Activated effector memory CD4-positive, alpha-beta T cell treated with Interleukin-2 at 50 U/mL for 16 hours (primary cell): ENCODE measurements at places on chromosomes 2 and 18.

DNA sequence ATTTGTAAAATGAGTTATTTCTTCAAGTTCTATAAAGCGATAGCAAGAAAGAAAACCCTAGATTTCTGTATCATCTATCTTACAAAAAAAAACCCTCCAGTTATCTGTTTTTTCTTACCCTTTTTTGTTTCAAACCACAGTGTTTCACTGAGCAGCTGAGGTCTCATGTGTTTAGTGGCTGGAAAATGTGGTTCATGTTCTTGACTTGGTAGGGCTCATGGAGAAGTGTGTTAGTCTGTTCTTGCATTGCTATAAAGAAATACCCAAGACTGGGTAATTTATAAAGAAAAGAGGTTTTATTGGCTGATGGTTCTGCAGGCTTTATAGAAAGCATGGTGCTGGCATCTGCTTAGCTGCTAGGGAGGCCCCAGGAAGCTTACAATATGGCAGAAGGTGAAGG is 147.3 kb upstream of the NABP1 start:
- DNase-seq = no peak

GRCh38 chr18:23828426-23828825 is 139.2 kb downstream of the LAMA3 start:
- DNase-seq = peak; percentile 15

GRCh38 chr2:198098918-198099317 is 294.5 kb downstream of the PLCL1 start:
- DNase-seq = no peak

DNA sequence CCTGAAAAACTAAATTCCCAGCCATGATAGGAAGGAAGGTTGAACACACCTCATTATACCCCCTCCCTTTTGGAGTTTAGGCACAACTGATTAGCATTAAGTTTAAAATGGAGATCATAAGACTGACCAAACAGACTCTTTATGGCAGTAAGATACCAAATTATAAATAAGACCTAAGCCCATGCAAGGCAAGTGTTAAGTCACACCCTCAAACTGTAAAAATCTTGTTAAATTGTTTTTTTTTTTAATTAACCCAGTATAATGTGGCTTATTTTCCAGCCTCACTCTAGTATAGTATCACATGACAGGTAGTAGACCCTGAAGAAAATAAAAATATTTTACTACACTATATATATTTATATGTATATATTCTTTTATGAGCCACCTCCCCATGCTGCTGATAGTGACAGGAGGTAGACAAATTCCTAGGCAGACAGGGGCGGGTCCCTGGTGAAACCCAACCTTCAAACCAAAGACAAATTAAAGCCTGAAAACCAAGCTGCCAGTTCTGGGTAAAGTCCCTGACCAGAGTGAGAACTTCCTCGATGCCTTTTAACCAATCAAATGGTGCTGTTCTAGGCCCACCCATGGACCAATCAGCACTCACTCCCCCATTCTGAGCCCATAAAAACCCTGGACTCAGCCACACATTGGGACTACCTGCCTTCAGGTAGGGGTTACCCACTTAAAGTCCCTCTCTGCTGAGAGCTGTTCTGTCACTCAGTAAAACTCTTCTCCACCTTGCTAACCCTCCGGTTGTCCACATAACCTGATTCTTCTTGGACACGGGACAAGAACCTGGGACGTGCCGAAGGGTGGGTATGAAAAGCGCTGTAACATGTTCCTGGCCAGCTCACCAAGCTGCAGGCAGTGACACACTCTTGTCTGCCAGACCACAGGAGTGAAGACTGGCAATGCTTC is 123.9 kb upstream of the B3GNT2 start:
- no peak for DNase-seq

DNA sequence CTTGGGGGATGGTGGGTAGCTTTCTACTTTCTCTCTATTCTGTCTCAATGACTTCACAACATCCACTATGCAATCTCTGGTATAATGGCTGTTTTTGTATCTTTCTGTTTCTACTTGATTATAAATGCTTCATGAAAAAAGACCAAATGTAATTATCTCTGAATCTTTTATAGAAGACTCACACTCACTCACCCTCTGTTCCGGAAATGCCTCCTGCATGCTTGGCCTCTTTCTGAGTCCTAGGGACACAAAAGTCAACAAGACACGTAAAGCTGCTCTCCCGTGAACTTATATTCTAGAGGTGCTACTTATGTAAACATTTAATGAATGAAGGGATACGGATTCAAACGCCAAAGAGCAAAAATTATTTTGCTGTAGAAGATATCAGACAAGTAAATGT is 502.2 kb upstream of the SOX11 start:
- DNase-seq = no peak

GRCh38 chr2:196369967-196370366 is 198.6 kb upstream of the STK17B start:
- DNase-seq = no peak

DNA sequence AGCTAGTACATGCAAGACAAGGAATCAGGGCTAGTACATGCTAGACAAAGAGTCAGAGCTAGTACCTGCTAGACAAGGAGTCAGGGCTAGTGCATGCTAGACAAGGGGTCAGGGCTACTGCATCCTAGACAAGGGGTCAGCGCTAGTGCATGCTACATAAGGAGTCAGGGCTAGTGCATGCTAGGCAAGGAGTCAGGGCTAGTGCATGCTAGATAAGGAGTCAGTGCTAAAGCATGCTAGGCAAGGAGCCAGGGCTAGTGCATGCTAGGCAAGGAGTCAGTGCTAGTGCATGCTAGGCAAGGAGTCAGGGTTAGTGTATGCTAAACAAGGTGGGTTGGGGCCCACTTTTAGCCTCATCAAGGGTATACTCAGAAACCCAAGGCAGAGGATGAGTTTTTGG is 90.1 kb upstream of the FAM136A start:
- no peak for DNase-seq

DNA sequence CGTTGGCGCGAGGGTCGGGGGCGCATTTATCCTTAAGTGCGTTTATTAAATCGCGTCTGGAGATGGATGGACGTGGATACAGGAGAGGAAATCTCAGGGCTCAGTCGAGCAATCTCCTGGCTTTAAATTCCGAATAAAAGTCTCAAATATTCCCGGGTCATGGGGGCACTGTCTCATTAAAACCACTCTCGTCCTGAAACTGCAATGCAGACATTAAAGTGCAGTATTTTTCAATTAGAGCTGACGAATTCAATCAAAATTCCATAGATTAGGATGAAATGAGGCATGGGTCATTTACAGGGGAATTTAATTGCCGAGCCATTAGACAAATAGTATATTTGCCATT is 10.7 kb upstream of the GBX2 start:
- DNase-seq = no peak

DNA sequence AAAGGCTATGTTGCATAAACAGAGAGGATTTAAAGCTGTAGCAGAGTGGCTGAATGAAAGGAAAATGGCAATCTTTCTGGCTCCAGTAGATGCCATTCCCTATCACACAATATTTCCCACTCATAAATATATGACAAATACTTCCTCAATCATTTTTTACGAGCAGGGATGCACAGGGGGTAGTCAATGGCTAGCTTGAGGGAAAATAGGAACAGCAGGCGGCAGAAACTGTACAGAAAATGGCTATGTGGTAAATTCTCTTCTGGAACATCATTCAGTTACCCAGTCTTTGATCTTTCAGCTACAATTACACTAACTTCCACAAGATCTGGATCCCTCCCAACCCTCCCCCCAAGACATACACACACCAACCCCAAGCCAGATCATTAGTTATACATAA is 127.2 kb downstream of the OLA1 start:
- DNase-seq = no peak

DNA sequence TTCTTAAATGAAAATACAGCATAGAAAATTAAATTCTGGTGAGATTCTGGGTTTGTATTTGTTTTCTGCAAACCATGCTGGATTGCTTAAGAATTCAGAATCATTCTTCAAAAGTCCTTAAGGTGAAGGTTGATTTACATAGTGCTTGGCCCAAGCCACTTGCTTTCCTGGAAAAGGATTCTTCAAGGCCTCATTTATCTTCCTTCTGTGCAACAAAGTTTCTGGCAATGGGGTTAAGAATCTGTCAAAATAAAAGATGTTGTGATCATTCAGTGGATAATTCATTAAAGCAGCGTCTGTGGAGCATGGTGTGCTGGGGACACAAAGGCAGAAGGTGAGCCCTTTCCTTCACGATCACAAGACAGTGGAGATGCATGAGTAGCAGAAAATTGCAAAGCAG is 351.9 kb downstream of the GALR1 start:
- DNase-seq = no peak

- no peak for DNase-seq
These were observed 713.7 kb downstream of the DSC3 start for GRCh38 chr18:30328839-30329238.

- no peak for DNase-seq
These were observed 154.5 kb upstream of the LRRTM1 start for GRCh38 chr2:80459028-80459427.

- DNase-seq = no peak
These were observed 462.9 kb downstream of the TXNL1 start for GRCh38 chr18:56175330-56176001.

DNA sequence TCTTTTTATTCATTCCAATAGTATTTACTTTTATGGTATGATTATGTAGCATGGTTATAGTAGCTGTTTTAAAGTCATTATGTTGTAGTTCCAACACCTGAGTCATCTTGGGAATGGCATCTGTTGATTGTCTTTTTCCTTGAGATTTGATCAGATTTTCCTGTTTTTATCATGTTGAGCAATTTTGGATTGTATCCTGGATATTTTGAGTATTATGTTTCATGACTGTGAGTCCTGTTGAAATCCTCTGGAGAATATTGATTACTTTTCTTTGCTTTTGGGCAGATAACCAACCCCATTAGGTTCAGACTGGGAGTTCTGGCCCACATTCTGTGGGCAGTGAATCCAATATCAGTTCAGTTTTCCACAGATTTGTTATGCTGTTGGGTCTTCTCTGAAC is 163.2 kb upstream of the SPRED2 start:
- no peak for DNase-seq

DNA sequence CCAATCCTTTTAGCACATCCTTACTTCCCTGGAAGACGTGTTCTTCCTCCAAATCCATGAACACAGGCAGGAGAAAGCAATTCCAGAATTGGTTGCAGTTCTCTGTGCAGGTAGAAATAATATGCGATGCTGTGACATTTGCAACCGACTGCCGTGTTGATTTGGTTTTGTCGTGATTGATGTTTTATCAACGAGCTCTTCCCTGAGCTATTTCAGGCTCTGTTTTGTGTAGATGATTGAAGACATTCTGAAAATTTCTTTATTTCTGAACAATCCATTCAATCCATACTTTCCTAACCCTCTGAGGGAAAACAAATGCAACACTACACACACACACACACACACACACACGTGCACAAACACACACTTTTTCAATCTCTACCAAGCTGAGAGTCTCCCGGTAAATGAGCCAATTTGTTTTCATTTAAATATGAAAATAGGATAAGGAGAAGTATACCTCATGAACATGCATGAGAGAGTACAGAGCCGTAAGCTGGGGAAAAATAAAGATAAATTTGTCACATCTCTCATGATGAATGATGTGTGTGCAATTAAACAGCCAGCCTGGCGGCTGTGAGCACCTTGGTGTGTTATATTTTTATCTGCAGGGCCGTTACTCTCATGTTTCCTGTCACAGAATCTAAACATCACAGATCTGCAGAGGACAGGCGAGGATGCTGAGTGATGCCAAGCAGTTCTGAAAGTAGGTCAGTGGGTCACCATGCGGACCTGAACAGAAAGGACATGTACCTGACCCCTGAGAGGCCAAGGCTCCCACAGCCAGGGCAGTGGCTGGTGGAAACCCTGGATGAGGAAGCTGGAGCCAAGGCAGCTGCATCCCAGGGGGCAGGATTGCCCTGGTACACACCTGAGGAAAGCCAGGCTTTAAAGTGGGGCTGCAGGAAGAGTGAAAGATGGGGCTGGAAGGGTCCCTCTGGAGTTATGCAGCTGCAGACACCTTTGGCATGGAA is 64.8 kb downstream of the PDCL3 start:
- no peak for DNase-seq

- DNase-seq = no peak
These were observed 4.0 kb downstream of the MOCOS start for GRCh38 chr18:36191286-36191685.

GRCh38 chr18:25935356-25935755 is 155.1 kb downstream of the SS18 start:
- no peak for DNase-seq

GRCh38 chr2:144249035-144249637 is 270.8 kb downstream of the ZEB2 start:
- DNase-seq = no peak

DNA sequence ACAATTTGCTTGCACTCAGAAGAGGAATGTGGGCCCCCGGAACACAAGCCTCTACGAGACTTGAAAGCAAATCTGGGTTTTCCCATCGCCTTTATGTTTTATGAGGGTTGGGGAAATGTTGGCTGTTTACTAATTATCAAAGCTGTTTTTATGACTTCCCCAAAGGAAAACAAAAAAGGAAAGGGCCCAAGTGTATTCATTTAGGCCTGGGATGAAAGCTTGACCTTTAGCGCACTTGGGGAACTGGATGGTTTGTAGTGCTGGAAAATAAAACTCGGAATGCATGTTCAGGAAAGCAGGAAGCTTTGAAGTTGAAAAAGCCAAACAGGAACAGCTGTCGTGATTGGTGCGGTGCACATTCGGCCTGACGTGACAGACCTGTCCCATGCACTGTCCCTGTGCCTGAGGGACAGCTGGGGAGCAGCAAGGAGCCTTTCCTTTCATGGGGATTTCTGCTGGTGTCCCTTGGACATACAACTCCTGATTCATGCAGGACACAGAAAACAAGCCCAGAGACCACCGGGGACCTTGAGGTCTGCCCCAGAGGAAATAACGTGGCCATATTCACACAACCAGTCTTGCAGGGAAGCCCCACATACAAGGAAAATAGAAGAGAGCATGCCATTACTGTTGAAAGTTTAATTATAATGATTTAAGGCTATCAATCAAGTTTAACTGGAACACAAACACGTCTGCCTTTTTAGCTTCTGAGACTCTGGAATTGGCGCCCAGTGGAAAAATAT is 169.7 kb upstream of the APCDD1 start:
- DNase-seq = no peak

- DNase-seq = no peak
These were observed 13.7 kb upstream of the RMDN2 start for GRCh38 chr2:37911296-37911873.

DNA sequence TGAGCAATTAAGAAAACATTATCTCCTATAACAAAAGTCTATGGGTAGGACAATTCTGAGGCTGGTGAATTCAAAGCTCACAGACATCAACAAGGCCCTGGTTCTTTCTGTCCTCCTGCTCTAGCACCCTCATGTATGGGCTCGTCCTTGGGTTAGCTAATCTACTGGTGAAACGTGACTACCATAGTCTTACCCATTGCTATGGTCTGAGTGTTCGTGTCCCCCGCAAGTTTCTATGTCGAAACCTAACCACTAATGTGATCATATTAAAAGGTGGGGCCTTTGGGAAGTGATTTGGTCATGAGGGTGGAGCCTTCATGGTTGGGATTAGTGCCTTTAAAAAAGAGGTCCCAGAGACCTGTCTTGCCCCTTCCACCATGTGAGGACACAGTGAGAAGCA is 564.7 kb downstream of the TNS1 start:
- DNase-seq = no peak

- DNase-seq = no peak
These were observed 11.2 kb downstream of the CTDP1 start for GRCh38 chr18:79690586-79691482.
